Left lung (tissue), 14 donors: ENCODE measurements at places on chromosomes 1 and 21. TPM values are rescaled to one million over a fixed set of nuclear protein-coding genes. Genes with fewer than 3 reads are reported as not detected.

GRCh38 chr1:151619489-151620093, 7.7 kb downstream of the SNX27 start:
- no peak for DNase-seq

DNA sequence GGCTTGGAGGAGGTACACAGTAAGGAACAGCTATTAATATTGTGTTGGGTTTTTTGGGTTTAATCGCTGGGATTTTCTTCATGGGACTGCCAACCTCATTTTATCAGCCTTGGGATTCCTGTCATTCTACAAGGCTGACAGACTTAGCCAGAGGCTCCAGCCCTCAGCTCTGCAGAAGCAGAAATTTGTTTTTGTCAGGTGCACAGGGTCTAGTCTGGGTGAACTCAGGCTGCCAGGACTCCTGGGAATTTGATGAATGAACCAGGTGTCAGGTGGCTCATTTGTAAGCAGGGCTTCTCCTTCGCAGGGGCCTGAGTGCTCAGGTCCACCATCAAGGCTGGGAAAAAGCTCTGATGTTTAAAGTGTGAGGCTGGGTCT, 11.5 kb upstream of the ZNF362 start:
- no peak for DNase-seq

DNA sequence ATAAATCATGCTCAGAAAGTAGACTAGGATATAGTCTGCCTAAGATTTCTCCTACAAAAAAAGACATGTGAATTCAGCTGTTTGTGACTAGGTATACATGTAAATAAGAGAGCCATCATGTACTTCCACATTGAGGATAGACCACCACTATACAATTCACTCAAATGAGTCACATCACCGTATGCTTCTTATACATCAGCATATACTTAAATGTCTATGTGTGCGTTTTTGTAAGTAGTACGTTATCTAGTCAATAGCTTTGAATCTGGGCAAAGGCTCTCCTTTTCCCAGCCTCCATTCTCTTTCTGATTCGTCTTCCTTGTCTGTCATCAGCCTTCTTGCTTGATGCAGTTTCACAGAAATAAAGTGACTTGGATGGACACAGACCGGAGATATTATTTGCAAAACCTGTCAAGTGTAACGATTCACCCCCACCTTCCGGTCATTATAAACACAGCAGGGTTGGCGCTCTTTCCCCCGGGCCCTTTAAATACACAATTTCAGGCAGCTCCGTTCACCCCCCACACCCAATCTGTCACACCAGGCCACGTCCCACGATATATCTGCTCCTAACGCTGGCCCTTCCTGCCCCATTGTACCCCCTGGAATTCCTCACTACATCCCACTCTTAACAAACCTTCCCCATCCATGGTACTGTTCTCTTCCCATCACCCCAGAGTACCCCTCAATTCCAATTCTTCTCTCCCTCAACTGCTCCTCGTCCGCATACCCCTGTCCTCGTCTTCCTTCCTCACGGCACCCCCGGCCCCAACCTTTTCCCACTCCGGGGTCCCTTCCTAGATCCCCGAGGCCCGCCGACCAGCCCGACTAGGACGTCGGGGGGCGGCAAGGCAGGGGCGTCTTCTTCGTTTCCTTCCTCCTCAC, 636 bp downstream of the VAMP4 start:
- DNase-seq: peak; percentile 36

DNA sequence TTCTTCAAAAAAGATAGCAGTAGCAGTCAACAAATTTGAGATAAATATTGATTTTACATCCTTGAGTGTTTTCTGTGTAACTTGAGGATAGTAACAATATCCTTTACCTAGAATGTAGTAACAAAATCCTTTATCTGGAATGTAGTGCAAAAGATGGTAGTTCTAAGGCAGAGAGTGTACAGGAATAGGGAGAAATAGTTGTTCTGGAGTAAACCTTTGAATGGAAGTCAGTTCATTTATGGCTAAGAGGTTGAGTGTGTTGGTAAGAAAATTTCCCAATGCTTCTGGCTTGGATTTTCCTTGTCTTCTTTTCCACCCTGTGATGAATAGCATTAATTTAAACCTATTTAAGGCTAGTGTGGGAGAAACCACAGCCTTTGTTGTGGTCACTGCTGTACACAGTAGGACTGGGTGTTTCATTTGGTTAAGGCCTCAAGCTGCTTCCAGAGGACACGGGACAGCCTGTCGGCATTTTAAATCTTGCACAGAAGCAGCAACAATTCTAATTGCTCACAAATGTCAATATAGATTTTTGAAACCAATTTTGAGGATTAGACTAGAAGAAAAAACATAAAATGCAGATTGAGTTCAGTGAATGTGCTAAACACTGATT, 11.3 kb downstream of the NFIA start:
- DNase-seq: no peak

DNA sequence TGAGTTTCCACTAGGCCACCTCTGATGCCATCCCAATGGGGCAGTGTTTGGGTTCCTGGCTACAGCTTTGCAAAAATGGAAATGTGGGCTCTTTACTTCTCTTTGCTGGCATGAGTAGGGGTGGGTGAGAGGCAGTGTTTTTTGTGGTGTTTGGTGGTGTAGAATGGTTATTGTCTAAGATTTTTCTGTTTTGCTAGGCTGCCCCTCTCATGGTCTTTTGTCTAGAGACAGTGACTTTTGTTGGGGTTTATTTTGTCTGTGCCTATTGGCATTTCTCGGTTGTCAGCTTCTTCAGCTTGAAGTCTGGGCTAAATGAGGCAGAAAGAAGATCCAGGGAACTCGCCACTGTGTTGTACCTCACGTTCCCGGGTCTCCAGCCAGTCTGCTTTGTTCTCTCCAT, 112.1 kb downstream of the CENPF start:
- no peak for DNase-seq

The ZNF593OS gene
- polyA plus RNA-seq: 1.1 TPM

- DNase-seq: no peak
Measured at GRCh38 chr1:222347627-222348026, 200.3 kb downstream of the HHIPL2 start.

DNA sequence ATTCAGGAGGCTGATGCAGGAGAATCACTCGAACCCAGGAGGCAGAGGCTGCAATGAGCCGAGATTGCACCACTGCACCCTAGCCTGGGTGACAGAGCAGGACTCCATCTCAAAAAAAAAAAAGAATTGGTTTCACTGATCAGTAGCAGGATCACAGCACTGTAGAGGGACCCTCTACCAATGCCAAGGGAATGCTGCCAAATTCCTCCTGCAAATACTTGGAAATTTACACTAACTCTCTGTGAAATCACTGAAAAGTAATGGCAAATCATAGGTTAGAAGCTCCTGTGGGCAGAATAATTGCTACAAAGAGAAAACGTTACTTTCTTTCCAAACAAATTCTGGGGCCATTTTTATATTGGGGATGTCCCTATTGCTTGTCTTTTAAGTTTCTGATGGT, 6.7 kb upstream of the GPR25 start:
- DNase-seq: no peak

The CASQ2 gene
- 0.72 TPM for polyA plus RNA-seq

The PPM1J gene
- polyA plus RNA-seq: 0.47 TPM

- no peak for DNase-seq
Measured at GRCh38 chr1:107430540-107431228, 289.8 kb downstream of the NTNG1 start.

The SLC2A5 gene
- polyA plus RNA-seq: 0.87 TPM

The TIPRL gene
- polyA plus RNA-seq: 49.1 TPM

The PRMT6 gene
- 28.6 TPM for polyA plus RNA-seq

GRCh38 chr1:54324251-54325140, 81.7 kb downstream of the SSBP3 start:
- peak; percentile 79 for DNase-seq

GRCh38 chr1:175341631-175342429, 149.3 kb upstream of the KIAA0040 start:
- DNase-seq: no peak

The LORICRIN gene
- polyA plus RNA-seq: not detected

DNA sequence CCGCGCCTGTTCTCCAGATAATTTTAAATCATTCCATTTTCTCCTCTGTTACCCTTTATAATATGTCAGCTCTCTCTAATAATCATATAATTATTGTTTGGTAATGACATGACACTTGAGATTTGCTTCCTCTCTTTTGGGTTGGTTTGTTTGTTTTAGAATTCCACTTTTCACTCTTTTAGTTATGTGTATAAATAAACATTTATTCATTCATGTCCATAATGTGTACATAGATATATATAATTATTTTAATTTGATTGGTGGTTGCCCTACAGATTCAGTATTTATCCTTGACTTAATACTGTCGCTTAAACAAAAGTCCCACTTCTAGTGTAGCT, 93.4 kb upstream of the FMN2 start:
- DNase-seq: no peak

- DNase-seq: no peak
Measured at GRCh38 chr1:193085263-193085662, 20.0 kb downstream of the GLRX2 start.

- DNase-seq: no peak
Measured at GRCh38 chr21:35485364-35485763, 436.3 kb upstream of the RUNX1 start.

DNA sequence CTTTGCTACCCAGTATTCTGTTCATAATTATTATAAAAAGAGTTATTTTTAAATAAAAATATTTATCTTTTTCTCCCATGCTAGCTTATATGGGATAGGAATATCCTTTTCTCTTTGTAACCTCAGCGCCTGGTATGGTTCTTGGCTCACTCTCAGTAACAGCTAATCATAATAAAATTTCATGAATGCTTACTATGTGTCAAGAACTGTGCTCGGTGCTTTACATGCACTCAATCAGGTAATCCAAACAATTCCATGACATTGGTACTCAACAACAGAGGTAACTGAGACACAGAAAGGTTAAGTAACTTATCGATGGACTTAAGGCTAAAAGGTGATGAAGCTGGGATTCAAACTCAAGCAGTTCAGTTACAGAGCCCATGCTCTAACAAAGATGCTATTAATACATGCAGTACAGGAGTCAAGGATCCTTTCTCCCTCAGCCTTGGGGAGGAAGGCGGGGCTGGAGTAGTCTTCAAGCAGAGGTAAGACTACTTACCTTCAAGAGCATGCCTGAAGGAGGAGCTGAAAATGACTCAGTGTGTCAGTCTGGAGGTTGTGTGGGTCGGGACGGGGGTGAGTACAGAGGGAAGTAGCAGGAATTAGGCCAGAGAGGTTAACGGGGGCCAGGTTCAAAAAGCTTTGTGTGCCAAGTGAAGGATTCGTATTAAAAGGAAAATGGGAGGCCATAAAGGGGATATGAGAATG, 73.4 kb downstream of the PLPPR5 start:
- DNase-seq: peak; percentile 32

DNA sequence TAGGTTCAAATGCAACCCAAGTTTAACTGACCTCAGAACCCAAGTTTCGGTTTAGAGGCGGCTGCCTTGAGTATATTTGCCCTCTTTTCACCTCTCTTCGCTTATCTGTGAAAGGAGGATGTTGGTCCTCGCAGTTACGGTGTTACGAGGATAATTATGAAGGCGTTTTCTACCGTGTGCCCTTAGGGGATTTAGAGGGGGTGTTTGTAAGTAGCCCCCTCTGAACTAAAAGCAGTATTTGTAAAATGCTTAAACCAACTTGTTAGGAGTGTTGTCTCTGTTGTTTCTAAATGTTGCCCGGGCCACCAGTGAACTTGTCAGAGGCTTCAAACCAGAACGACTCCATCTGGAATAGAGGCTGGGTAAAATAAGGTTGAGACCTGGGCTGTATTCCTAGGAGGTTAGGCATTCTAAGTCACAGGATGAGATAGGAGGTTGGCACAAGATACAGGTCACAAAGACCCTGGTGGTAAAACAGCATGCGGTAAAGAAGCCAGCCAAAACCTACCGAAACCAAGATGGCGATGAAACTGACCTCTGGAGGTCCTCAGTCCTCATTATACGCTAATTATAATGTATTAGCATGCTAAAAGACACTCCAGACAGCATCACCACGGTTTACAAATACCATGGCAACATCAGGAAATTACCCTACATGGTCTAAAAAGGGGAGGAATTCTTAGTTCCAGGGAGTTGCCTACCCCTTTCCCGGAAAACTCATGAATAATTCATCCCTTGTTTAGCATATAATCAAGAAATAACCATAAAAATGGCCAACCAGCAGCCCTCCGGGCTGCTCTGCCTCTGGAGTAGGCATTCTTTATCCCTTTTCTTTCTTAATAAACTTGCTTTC, 1.0 kb upstream of the PSRC1 start:
- no peak for DNase-seq
